ENCODE measurements at places on chromosomes 7 and 10.

GRCh38 chr10:94617389-94617944 is 66.1 kb upstream of the CYP2C18 start:
- no peak for DNase-seq

DNA sequence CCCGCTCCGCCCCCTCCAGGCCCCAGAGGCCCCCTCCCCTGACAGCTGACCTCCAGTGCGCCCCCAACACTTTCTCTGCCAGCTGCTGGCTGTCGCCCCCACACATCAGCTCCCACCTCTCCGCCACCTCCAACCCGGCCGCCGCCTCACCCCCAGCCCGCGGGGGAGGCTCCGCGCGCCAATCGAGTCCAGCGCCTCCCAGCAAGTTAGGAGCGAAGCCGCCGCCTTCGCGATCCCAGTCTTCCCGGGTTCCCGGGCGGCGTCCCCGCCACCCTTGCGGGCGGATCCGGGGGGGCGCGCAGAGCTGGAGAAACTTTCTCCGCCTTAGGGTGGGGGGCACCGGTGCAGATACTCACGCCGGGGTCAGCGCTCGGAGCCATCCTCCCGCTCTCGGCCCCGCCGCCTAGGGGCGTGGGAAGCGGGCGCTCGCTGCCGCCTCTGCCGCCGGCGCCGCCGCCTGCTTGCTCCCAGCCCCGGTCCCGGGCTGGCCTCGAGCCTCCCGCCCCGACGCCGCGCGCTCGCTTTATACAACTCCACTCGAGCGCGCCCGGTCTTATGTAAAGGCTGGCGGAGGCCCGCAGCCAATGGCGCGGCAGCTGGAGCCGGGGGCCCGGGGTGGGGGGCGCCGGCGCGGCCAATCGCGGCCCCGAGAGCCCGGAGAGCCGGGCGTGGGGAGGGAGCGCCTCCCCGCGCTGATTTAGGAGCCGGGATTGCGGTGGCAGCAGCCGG is at the start of gene CRTAC1:
Gene CRTAC1, minus strand, starts transcription at position 529 of the 729 bp plus-strand sequence. Its CDS starts 149 bp downstream, at position 380.
- DNase-seq, result no peak

- no peak for DNase-seq
Observed at GRCh38 chr10:12416344-12417050, 67.2 kb downstream of the CAMK1D start.

DNA sequence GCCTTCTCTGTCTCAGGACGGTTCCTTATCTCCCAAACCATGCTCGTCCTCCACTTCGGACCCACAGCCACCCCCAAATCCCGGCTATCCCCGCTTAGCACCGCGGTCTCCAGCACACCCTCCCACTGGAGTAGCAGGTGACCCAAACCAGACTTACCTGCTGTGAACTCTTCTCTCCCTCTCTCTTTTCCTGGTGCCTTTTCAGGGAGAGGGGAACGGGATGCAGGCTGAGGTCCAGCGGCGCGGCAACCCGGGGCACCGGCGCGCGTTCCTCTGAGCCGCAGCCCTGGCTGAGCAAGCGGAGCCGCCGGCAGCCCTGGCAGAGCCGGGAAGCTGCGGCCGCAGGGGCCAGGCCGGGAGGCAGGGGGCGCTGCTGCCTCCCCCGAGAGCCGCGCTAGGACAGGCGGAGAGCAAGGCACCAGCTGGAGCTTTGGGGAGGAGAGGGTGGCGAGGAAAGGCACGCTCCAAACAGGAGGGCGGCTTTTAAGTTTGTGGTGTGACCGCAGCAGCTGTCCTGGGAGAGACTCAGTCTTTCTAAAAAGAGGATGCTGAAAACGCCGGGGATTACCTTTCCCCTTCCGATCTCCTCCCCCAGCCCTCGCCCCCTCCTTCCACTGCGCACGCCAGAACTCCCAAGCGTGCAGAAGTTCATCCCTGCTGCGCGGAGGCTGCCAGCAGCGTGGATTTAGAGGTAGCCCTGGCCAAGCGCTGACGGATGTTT is at the start of gene SEMA3D:
Gene SEMA3D, minus strand, starts transcription at position 536 of the 721 bp plus-strand sequence. CDS start 65,165 bp downstream, outside the sequence.
- DNase-seq, result peak; percentile 81

GRCh38 chr7:15863951-15864625 is 177.6 kb upstream of the MEOX2 start:
- DNase-seq, result no peak

- DNase-seq, result no peak
Observed at GRCh38 chr10:70906953-70907636, 18.7 kb upstream of the PCBD1 start.

GRCh38 chr7:5348134-5349004 is 65.6 kb downstream of the SLC29A4 start:
- DNase-seq, result no peak

- no peak for DNase-seq
Observed at GRCh38 chr7:27774717-27775328, 34.9 kb downstream of the TAX1BP1 start.

DNA sequence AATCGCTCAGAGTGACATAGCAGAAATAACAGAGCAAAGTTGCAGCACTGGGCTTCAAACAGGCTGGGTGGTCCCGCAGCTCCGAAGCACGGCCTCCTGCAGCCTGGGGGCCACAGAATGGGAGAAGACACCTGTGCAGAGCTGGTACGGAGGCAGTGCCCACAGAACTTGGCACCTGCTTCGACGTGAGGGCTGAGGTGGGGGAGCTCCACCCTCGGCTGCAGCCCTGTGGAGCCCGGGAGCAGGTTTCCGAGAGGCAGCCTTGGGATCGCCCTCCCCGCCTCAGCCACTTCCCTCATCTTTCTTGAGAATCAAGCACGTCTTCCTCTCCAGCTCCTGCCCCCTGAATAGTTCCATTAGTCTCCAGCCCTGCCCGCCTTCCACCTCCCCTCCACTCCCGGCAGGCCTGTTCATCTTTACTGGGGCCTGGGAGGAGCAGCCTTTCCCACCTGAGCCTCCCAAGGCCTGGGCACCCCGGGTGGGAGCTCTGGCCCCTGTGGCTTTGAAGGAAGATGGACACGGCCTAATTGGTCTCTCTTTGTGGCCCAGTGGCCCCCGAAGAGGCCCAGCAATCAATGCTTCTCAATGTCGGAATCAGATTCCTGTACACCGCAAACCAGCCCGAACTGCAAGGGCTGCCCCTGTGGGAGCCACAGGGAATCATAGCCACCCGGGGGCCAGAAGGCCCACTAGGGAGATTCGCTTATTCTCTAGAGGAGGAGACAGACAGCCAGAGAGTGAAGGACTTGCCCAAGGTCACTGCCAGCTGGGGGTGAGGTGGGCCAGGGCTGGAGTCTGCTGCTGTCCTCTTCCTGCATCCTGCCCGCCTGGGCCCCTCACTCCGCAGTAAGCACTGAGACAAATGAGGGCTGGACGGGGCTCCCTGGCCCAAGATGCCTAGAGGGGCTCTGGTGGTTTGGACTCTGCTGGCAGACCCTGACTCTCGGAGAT is 17.0 kb upstream of the PCBD1 start:
- DNase-seq, result no peak

DNA sequence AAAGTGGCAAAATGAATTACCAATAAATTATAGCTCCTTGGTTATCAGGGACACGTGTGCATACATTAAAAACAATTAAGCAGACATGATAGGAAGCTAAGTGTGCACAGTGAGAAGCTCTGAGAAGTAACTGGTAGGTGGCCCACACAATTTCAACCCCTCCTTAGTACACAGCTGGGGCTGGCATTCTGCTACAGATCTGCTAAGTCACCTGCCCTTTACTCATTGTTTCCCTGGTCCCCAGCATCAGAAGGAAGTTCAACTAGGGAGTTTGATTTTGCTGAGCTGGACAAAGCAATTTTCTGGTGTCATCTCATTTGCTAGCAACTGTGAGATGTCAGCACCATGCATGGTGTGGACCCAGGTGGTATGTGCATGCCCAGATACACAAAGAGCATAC is 424.1 kb upstream of the NPVF start:
- no peak for DNase-seq

DNA sequence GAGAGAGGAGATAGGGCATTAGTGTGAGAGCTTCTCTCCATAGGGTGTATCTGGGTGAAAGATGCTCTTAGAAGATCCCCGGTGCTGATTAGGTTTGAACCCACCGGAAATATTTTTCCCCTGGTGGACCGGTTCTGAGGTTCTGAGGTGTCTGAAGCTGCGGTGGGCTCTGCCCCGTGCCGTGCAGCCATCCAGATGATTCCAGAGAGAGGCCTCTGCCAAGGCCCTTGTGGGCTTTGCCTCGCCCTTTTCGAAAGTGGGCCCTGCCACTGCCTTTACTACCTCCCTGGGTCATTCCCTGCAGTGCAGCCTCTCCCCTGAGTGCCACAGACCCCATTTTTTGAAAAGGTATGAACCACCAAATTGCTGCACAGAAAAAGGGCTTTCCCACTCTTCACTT is 2.8 kb downstream of the GIMAP8 start:
- no peak for DNase-seq

GRCh38 chr10:22630234-22631174 is 83.9 kb downstream of the PIP4K2A start:
- no peak for DNase-seq

GRCh38 chr10:11095374-11095801 is 77.7 kb downstream of the CELF2 start:
- no peak for DNase-seq

DNA sequence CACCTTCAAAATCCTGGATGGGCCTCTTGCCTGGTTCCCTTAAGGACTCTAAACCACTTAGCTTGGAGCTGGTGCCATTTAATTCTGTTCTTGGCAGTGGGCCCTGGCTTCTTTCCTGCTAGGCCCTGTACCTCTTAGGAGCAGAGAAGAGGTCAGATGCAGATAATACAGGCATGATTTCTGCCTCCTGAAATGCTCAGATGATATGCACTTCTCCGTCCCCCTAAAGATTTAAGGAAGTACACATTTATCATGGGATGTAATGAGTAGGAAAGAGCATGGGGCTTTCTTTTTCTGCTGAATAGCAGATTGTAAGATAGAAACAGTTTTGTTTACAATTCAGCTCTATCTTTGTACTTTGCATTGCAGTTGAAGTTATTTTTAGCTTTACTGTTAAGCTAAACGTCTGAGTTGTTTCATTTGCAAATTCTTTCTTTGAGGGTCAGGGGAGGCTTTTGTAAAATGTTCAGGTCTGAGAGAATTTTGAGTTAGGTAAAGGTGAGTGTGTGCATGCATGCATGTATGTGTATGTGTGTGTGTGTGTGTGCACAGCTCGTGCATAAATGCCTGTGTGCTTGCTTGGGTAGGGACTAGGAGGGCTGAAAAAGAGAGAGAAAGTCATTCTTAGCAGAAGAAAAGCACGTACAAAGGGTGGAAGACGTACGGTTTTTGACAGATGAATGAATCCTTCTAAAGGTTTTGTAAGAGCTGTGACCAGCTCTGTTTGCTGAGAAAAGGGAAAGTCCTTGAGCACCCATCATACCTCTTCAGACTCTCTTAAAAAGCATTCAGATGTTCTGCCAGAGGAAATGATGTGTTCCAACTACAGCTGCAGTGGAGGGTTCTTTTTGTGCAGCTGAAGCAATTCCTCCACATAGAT is 364.2 kb downstream of the AUTS2 start:
- DNase-seq, result no peak

DNA sequence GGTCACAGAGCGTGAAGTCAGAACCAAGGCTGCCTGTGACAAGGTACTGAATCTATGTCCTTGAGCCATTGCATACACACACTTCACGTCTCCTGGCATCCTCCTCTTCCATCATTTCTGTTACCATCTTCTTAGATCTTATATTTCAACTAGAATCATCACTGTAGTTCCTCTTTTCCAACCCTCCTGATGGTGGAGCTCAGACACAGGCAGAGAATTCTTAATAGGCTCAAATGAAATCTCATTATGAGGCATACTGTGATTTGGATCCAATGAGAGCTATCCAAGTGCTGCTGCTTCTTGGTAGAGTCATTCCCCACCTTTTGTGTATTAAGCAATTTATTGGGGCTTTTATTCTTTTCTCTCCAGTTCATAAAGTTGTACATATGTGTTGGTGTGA is 113.2 kb downstream of the CALCR start:
- DNase-seq, result no peak

DNA sequence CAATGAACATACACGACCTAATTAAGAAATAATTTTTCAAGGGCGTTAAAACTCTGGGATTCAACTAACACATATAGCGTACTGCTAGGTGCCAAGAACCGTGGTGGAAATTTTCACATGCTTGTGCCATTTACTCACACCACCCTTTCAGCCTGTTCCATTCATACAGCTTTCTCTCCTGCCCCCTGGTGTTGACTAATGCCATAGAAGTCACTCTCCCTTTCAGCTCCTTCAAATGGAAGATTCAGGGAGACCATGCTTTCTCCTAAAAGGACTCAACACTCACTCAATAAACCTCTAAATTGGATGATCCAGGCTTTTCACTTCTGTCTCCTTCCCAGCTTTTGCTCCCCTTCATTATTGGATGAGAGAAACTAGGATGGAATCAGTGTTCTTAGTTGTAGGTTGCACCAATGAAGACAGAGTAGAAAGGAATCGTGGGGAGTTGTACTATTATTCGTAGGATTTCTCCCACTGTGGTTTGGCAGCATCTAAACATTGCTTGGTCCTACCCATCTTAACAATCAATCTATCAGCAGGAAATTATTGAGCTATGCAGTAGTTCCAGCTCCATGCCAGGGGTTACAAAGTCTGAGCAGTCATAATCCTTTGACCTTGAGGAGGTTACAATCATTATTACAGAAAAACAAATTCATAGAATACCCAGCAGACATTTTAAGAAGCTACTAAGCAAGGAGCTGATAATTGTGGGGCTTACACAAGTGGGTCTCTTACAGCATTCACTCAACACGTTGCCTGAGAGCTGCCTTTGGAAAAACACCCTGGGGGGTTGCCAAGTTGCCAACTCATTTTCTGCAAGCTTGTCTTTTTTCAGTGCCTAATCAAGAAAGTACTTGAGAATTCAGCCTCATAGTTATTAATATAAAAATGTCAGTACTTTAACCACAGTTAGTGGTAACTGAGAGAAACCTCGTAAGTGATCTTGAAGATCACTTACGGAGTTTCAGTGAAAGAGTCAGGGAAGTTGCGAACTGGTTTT is 2.8 kb upstream of the PPP1R3C start:
- peak; percentile 38 for DNase-seq

- no peak for DNase-seq
Observed at GRCh38 chr7:133562621-133563020, 309.7 kb downstream of the EXOC4 start.

DNA sequence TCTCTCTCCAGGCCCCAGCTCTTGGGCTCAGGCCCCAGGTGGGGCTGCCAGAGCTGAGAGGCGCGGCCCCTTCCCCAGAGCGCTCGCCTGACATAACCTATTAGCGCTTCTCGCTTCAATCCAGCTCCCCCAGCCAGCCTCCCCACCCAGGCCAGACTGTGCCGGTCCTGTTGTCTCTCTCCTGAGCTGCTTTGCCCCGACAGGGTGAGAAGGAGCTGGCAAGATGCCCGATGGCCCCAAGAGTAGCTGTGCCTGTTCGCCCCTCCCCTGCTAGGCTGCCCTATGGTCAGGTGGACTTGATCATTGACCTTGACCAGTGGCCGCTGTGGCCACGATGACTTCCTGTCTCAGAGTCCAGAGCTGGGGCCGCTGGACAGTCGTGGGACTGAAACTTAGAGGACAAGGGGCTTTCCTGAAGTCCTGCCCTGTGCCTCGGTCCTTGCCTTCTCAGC is 9.1 kb downstream of the TMEM270 start:
- DNase-seq, result no peak

GRCh38 chr7:116524609-116525297 is at the start of gene CAV1:
Gene CAV1, plus strand, starts transcription at chr7:116525036. Its CDS starts 27 bp downstream, at chr7:116525063.
- no peak for DNase-seq

GRCh38 chr10:34121781-34122622 is 693.1 kb downstream of the PARD3 start:
- DNase-seq, result no peak

- DNase-seq, result no peak
Observed at GRCh38 chr7:101420436-101420835, 57.8 kb downstream of the COL26A1 start.

GRCh38 chr7:1054861-1055450 is 10.6 kb downstream of the GPR146 start:
- DNase-seq, result no peak

GRCh38 chr7:149860821-149861727 is 12.7 kb upstream of the ATP6V0E2 start:
- no peak for DNase-seq

All from left renal pelvis (tissue), 4 donors.